GM13976 (cell line): ENCODE measurements at places on chromosomes 1 and 21.

DNA sequence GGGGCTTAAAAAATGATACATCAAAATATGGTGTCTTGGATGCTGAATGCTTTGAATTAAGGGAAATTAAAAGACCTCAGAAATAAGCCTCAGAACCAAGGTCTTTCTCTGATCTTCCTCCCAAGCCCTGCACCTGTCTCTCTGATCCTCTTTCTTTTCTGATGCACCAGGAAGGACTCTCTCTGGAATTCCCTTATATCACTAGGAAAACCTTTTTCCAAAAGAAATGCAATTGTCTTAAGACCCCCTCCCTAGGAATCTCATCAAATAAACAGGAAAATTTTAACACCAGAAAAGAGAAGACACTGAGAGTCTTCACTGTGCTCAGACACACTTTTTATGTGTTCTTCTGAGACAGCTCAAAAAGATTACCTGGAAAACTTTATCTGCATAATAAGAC lies 159.5 kb upstream of the PTBP2 start:
- no peak for DNase-seq

GRCh38 chr1:50453266-50453665 lies 30.0 kb upstream of the DMRTA2 start:
- no peak for DNase-seq

DNA sequence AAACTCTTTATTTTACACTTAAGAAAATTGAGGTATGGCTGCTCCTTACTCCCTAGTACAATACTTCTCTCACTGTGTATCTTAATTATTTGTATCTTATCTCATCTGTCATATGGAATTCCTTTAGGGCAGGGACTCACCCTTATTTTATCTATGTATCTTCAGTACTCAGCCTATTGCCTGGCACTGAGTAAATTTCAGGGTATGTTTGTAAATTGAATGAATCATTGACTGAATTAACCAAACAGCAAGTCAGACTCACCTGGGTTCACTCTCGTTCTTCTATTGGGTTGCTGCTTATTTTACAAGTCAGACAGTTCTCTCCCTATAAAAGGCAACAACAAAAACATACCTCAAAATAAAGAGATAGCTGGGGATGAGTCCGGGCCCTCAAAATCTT lies 63.8 kb downstream of the LAMC1 start:
- no peak for DNase-seq

GRCh38 chr1:100834777-100835660 lies 59.6 kb downstream of the EXTL2 start:
- no peak for DNase-seq

DNA sequence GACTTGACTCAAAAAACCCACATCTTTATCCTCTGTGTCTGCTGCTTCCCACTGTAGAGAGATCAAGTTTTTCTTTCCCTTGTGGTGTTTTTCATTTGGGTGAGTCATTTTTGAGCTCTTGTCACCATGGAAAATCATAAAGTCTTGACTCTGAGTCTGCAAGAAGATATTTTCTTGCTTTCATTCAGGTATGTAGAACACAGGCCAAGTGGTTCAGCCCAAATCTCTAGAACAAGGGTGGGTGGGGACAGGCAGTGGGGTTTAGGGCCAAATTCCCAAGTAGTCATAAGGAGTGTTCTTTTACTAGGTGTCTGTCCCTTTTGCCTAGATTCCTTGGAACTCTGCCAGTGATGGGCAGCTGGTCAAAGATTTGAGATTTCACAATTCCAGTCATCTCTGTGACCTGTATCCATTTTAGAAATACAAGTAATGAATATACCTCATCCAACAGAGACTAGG lies 21.5 kb upstream of the ARHGAP29 start:
- DNase-seq = no peak

- DNase-seq = no peak
These were observed 98.5 kb downstream of the ATG4C start for GRCh38 chr1:62882201-62883104.

DNA sequence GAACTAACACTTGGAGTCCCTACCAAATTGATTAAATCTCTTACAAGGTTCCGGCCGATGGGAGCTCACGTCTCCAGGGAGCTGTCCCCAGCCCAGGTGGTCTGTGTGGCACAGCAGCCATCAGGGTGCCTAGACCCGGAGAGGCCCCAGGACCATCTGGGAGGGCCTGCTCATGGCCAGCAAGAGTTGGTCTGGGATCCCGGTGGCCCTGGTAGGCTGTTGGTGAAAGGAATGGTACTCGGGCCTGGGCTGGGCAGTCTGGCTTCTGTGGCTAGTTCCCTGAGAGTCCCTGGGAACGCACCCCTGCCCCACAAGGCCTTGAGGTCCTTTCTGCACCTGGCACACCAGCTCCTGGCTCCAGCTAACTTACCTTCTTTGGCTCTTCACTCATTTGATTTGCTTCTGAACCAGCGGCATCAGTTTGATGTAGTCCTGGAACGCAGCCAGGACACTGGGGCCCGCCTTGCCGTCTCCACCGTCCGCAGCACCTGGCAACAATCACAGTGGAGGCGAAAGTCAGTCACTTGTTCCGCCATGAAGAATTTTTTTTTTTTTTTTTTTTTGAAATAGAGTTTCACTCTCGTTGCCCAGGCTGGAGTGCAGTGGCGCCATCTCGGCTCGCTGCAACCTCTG lies 62.5 kb downstream of the SCCPDH start:
- no peak for DNase-seq
